Ovary (tissue), 10 donors: ENCODE measurements at places on chromosomes 16 and 17. TPM values are rescaled to one million over a fixed set of nuclear protein-coding genes. Genes with fewer than 3 reads are reported as not detected.
A peak's percentile ranks its signal among the peaks of the same experiment; 100 is the strongest.

ATP2A1 gene
- polyA plus RNA-seq: 0.53 TPM

DNA sequence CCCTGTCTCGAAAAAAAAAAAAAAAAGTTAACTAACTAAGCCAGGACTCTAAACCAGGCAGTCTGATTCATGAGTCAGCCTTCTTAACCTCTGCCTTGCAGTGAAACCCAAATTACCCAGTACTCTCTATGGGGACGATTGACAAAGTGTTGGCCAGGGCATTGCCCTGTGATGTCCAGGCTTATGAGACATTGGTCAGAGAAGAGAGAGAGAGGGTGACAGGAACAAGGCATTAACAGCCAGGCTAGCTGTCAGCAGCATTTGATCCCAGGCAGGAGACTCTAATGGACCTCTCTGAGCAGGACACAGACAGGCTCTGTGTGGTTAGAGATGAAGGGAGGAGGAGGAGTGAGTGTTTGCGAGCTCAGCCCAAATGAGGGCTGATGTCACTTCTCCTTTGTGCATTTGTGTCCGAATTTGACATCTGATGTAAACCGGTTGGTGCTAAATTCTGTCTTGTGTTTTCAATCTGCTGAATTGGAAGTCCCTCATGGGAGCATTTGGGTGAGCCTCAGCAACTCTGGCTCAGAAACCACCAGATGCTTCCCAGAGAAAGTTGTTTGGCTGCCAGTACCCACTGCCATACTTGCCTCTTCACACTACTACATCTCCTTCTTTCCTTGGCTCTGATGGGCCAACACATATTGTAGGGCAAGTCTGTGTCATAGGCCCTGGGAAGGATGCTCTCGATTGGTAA is 4.3 kb upstream of the MYL4 start:
- no peak overlapping the region for H3K4me3 ChIP-seq
- no peaks in the 10 kb centered on the region for H3K27me3 ChIP-seq
- peak overlapping the region; percentile 72 for H3K27ac ChIP-seq

GRCh38 chr17:42989726-42990652 is 8.2 kb upstream of the RPL27 start:
- H3K4me1 ChIP-seq: no peaks in the 10 kb centered on the region
- H3K27me3 ChIP-seq: no peaks in the 10 kb centered on the region
- no peak for DNase-seq
- no peaks in the 10 kb centered on the region for H3K36me3 ChIP-seq
- no peak overlapping the region for H3K27ac ChIP-seq
- H3K4me3 ChIP-seq: no peak overlapping the region

DNA sequence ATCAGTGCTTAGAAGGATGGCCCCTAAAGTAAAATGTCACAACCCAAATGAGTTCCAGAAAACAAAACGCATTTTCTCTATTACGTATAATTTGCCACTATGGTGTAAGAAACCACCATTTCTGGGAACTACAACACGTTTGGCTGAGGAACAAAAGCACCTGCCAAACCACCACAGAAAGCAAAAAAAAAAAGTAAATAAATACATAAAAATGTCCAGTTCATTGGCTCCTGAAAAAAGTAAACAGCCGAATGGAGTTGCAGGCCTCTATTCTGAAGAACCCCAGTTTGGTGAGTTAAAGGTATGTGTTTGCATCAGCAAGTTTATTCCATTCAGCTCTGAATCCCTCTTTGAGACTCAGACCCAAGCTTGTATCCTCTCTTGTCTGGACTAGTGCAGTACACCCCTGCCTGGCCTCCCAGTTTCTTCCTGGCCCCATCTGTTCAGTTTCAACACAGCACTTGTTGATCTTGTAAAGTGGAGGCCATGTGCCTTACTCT is 36.9 kb downstream of the ERN1 start:
- H3K4me1 ChIP-seq: peaks cover 1% of the 10 kb centered on the region
- no peak overlapping the region for H3K27ac ChIP-seq
- DNase-seq: no peak
- no peak overlapping the region for H3K4me3 ChIP-seq
- H3K27me3 ChIP-seq: no peaks in the 10 kb centered on the region

DNA sequence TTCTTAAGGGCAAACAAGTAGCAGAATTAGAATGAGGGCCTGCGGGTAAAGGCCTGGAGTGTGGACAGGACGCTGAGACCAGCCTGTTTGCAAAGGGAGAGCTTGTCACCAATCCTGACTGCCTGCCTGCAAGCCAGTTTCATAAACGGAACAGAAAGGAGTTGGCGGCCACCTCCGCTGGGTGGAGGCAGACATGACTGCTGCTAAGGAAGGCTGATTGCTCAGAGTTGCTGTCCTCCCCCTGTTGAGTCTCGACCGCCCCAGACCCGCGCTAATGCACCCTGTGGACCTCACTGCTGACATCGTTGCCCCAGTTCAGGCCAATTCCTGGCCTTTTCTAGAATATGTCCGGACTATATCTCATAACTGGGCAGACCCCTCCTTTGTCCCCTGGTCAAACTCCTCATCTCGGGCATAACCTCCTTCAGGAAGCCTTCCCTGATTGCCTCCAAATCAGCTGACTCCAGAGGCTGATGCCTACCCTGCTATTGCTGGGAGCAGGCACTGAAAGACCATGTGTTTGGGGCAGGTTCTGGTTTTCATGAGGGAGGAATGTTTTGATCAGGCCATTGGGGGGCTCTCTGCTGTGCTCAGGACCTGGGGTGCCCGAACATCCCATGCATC is 153.0 kb upstream of the CIBAR2 start:
- H3K27me3 ChIP-seq: no peaks in the 10 kb centered on the region
- no peaks in the 10 kb centered on the region for H3K36me3 ChIP-seq
- no peak overlapping the region for H3K27ac ChIP-seq

DNA sequence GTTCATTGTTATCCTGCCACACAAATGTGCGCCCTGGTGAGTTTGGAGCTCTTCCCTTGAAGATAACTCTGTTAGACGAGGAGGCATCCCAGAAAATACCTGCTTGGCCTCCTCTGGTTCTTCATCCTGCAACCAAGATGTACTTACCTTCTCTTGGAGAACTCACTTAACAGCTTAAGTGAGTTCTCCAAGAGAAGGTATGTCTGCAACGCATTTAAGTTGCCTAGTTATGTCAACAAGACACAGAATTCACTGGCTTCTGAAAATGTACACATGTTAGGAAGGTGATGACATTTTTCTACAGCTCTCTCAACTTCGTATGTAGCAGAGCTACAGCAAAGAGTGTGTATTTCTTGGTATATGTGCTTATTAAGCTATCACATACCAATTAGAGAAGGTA is 78.6 kb upstream of the NOG start:
- H3K4me3 ChIP-seq: no peak overlapping the region
- H3K36me3 ChIP-seq: no peaks in the 10 kb centered on the region
- H3K27ac ChIP-seq: no peak overlapping the region
- H3K4me1 ChIP-seq: no peaks in the 10 kb centered on the region
- no peak for DNase-seq

- H3K36me3 ChIP-seq: no peaks in the 10 kb centered on the region
- no peak overlapping the region for H3K4me3 ChIP-seq
- H3K4me1 ChIP-seq: peaks cover 3% of the 10 kb centered on the region
- H3K27ac ChIP-seq: no peak overlapping the region
- no peak for DNase-seq
These were observed 49.4 kb upstream of the GSG1L start for GRCh38 chr16:28112908-28113307.

DNA sequence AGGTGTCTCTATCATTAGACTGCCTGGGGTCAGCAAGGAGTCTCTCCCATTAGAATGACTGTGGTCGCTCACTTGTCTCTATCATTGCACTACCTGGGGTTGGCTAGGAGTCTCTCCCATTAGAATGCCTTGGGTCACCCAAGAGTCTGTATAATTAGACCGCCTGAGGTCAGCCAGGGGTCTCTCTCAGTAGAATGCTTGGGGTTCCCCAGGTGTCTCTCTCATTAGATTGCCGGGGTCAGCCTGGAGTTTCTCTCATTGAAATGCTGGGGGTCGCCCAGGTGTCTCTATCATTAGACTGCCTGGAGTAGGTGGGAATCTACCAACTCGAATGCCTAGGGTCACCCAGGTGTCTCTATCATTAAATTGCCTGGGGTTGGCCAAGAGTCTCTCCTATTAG is 2231.6 kb downstream of the TP53TG3F start:
- H3K36me3 ChIP-seq: no peaks in the 10 kb centered on the region
- no peaks in the 10 kb centered on the region for H3K4me1 ChIP-seq
- H3K4me3 ChIP-seq: no peak overlapping the region
- H3K27ac ChIP-seq: no peak overlapping the region

DNA sequence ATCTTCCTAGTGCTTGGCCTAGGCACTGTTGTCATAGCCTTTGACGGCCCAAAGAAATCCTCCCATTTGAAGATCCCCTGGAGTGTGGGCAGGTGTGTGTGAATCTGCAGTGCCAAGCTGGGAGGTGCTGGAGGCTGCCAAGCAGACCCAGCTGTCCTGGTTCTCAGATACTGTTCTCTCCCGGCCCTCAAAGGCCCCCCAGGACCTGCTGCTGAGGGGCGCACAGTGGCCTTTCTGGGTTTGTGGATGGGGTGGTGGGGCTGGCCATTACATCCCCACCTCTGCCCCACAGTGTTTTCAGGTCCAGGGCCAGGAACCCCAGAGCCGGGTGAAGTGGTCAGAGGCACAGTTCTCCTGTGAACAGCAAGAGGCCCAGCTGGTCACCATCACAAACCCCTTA is 60.5 kb downstream of the MRC2 start:
- H3K36me3 ChIP-seq: no peaks in the 10 kb centered on the region
- no peaks in the 10 kb centered on the region for H3K27me3 ChIP-seq
- no peak overlapping the region for H3K27ac ChIP-seq
- no peak overlapping the region for H3K4me3 ChIP-seq
- no peak for DNase-seq
